Epithelial cell of esophagus (primary cell): ENCODE measurements at places on chromosomes 4 and X.

DNA sequence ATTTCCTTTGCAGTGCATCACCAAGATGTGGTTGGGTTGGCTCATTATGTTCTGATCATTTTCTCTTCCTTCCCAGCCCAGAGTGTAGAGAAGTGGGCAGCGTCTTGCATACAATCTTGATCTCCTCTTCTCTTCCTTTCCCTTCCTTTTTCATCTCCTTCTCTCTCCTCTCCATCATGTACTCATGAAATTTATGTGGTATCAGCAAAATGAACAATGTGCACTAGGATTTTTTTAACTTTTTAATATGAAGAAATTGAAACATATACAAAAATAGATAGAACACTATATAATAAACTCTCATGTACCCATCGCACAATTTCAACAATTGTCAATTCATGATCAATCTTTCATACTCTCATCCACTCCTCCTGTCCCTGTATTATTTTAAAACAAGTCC lies 593.5 kb downstream of the BCOR start:
- DNase-seq = no peak

DNA sequence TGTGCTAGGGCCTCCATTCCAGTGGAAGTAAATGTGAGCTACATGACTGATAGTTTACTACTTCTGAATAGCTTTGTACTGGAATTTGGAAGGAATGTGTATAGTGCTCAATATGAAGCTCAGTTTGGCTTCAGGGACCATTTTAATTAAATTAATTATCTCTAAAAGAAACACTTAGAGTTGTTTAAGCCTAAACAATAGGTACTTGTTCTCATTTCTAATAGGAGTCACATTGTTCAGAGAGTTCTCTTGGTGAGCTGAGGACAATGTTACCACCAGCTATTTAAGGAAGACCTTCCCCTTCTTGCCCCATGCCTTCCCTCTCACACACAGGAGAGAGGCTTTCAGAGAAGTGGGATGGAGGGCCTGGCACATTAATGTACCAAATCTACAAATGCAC lies 78.3 kb downstream of the CHIC2 start:
- no peak for DNase-seq

GRCh38 chrX:46165411-46165810 lies 379.8 kb downstream of the ZNF674 start:
- DNase-seq = peak; percentile 65

GRCh38 chr4:83125738-83126141 lies 11.2 kb upstream of the PLAC8 start:
- no peak for DNase-seq

DNA sequence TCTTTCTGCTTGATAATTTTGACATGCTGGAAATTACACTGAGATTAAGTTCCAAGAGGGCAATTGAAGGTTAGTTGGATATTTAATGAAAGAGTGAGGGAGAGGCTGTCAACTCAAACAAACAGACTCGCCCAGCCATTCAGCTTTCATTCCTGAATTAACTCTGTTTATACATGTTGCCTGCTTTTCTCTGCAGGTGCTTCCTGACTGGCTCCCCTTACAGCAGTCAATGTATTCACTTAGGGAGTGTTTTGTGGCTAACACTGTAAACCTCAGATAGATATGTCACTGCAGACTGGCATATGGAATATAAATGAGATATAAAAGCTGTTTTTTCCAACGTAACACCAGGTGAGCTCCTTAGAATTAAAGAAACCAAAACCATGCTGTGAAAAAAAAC lies 28.7 kb downstream of the TMPRSS11A start:
- DNase-seq = peak; percentile 63

DNA sequence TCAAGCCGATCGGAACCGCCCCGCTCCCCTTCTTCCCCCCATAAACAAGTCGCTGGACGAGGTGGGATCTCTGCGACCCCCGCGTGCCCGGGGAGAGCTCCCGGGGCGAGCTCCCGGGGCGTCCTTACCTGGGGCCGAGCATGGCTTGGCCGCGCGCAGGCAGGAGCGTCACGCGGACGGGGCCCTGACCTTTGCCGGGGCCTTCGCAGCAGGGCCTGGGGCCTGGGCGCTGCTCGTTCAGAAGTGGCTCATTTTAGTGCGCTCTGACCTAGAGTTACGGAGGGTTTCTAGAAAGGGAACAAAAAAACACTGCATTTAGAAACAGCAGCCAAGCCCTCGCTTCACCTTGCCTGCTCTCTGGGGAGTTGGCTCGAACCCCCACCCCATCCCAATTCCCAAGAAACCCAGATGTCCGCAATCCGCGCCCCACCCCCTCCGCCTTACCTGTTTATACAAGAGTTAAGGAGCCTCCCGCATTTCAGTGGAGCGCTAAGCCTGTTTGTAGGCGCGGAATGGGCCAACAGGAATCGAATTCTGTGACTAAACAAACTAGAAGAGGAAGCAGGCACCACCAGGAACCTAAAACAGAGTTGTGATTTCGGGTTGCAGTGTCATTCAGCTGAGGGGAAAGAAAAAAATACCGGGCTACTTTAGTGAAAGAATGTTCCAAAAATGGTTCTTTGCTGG lies 814 bp upstream of the RBM47 start:
- peak; percentile 81 for DNase-seq

- peak; percentile 68 for DNase-seq
These were observed at the start of gene NMU for GRCh38 chr4:55635741-55636655. Gene NMU (minus strand): TSS chr4:55636298. CDS start chr4:55636192, 106 bp downstream.

- peak; percentile 9 for DNase-seq
These were observed 54.9 kb downstream of the LINC00632 start for GRCh38 chrX:140764401-140764919.

- no peak for DNase-seq
These were observed 33.8 kb downstream of the TXK start for GRCh38 chr4:48100256-48100655.

- peak; percentile 45 for DNase-seq
These were observed 52.5 kb upstream of the ATXN3L start for GRCh38 chrX:13372203-13372980.

DNA sequence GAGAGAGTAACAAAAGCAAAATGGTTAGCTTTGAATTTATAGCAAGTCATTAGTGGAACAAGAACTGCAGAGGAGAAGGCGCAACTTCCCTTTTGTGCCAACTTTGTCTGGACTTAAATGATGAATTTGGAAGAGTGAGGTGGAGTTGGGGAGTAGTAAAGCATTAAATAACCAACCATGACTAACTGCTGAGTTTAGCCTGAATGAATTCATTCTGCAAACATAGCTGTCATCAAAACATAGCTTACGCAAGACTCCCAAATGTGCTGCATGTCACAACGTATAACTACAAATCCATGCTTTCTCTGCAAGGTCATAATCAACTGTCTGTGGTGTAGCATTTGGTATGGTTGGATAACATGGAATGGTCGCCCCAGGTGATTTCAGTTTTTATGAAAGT lies 75.9 kb upstream of the RPL34 start:
- peak; percentile 98 for DNase-seq

GRCh38 chr4:87807402-87807801 lies 8.0 kb downstream of the IBSP start:
- peak; percentile 55 for DNase-seq

- peak; percentile 48 for DNase-seq
These were observed 2.4 kb downstream of the MEPE start for GRCh38 chr4:87835197-87835596.

GRCh38 chr4:15586066-15586465 lies 69.1 kb downstream of the FBXL5 start:
- no peak for DNase-seq

GRCh38 chr4:86482306-86483172 lies 111.6 kb upstream of the PTPN13 start:
- no peak for DNase-seq

- no peak for DNase-seq
These were observed 733.9 kb upstream of the INTU start for GRCh38 chr4:126898815-126899214.

GRCh38 chrX:118839334-118839958 lies 15.8 kb downstream of the ZCCHC12 start:
- DNase-seq = peak; percentile 23

DNA sequence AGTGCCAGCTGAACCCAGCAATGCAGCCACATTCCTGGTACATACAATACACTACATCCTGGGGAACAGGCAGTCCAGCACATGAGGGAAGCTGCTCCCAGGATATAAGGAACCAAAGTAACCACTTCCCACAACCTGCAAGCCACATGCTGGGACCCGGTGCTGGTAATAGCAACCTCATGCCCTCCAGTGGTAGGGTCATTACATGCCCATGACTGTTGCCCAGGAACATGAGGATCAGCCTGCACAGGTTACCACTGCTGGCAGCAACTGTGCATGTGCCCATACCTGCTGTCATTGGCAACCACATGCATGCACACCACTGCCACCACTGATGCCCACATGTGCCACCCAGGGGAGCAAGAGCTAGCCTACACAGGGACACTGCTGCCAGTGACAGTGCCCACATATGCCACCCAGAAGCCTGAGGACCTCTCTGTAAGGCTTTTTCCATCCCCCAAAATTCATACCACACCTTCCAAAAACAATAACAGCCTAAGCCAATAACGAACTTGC lies 1982.5 kb downstream of the ARAP2 start:
- no peak for DNase-seq

- no peak for DNase-seq
These were observed 43.9 kb upstream of the PSAPL1 start for GRCh38 chr4:7478665-7479064.

DNA sequence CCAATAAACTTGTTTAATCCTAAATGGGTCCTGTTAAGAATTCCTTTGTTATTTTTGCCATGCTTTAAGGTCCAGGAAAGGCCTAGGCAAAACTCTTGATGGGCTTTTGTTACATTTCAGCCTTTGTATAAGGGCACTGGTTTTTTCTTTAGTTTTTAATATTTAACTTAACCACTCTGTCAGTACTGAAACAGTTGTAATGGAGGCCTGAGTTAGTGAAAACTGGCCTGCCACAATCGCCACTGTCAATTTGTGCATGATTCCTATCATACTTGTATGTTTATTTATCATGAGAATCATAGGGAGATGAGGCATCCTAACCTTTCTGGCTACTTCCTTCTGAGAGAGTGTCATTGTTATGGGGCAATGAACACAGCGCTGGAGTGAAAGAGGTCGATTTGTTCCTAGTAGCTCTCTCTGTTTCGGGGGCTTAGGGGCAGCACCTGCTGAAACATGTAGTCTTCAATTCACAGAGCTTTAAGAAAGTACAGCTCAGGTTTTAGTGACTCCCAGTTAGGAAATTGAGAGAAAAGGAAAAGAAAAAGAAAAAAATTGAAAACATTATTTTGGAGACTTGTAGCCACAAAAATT lies 393.8 kb upstream of the FSTL5 start:
- DNase-seq = no peak

- DNase-seq = no peak
These were observed 174.4 kb downstream of the GRIA3 start for GRCh38 chrX:123358457-123358856.

- DNase-seq = no peak
These were observed 63.9 kb downstream of the RS1 start for GRCh38 chrX:18607966-18608365.

GRCh38 chr4:15771216-15772058 lies 6.7 kb upstream of the CD38 start:
- no peak for DNase-seq

GRCh38 chrX:68902706-68903504 lies 74.1 kb downstream of the EFNB1 start:
- no peak for DNase-seq

DNA sequence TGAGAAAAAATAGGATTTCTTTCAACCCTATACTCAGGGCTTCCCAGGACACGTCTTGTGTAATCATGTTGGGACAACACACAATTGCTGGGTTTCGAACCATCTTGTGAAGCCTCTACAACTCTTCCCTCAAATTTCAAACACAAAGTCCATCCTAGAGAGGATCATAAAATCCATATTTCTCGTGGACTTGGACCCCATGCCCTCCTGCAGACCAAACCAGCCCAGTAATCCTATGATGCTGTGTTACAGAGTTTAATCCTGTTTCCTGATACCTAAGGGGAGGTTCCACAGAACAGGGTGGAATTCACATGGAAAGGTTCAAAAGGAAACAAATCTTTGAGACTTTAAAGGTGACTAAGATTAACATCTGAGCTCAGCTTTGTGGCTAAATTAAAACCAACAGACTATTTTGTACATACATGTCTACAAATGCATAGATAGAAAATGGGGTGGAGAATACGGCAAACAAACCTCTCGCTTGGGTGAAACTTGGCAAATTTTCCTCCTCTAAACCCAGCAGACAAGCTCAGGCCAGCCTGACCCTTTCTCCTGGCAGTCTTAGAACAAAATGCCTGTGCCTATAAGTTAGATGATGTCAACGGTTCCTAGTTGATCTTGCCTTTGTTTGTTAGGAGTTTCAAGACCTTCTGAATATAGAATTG lies 38.1 kb downstream of the EGFL6 start:
- peak; percentile 64 for DNase-seq

GRCh38 chr4:139734201-139734874 lies 68.7 kb downstream of the MGST2 start:
- DNase-seq = peak; percentile 82

- DNase-seq = no peak
These were observed 287.2 kb downstream of the TENM3 start for GRCh38 chr4:182530451-182530850.

DNA sequence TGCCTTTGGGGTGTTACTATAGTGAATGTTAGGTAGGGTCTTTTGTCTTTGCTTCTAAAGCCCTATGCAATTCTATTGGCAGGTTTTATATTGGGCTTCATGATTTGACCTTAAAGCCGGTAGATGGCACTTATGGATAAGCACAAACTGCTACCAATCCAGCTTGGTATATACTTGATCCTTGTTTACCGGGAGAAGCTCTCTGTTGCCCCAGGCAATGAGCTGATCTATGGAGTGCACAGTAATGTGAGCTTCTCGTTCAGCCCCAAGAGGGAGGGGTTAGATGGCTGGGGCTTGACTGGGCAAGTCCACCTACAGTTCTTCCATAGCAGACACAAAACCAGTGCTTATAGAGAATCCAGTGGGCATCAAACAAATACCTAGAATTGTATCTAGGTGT lies 287.2 kb upstream of the CT83 start:
- peak; percentile 93 for DNase-seq

DNA sequence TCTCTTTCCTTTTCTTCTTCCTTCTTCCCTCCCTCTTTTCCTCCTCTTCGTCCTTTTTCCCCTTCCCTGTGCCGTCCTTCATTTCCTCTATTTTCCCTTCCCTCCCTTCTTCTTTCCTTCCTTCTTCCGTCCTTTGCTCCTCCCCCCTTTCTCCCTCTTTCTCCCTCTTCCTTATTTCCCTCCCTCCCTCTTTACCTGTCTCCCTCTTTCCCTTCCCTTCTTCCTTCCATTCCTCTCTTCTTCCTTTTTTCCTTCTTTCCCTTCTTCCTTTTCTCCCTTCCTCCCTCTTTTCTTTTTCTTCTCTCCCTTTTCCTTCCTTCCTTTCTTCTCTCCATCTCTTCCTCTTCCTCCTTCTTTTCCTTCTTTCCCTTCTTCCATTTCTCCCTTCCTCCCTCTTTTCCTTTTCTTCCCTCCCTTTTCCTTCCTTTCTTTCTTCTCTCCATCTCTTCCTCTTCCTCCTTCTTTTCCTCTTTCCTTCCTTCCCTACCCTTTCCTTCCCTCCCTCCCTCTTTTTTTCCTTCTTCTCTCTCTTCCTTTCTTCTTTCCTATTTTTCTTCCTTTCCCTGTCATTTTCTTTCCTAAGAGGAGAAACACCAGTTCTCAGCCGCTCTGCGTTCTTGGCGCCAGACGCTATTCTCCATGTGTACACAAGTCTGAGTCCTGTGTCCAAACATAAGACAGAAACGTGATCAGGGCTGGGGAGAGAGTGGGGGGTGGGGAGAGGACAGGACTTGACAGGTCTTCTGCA lies 597.1 kb downstream of the MID1IP1 start:
- DNase-seq = no peak
